ENCODE measurements at places on chromosomes 4 and X.

DNA sequence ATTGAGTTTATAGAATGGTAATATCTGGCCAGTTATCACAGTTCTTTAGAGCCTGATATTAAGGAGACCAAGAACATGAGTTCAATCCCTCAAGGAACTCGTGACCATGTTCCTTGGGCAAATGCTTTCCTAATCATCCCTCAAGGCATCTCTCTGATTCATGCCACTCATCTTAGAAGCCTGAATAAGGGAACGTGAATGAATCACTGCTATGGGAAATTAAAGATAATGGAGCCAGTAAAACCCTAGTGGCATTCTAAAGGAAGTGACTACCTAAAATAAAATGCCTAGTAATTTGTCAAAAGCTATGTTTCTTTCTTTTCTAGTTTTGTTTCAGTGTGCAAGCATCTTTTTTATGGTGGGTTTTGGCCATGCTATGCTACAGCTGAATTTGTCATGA, 1161.3 kb downstream of the C4orf33 start:
- DNase-seq = peak; percentile 63

DNA sequence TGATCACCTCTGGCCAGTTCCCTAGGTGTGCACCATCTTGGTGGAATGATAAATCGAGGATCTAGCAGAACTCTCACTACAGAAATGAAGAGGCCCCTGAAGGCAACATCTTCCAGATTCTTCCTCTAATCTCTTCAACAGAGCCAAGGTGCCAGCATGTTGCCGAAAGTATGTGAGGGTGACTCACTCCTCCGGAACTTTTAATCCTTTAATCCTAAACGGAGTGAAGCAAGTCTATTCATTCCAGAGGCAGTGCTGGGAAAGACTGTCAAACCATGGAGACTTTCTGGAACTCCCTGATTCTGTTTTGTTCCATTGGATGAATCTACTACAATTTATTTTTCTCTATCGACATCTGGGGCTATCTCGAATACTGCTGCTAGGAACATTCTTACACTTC, 68.7 kb downstream of the SUPT20HL2 start:
- DNase-seq = peak; percentile 85

GRCh38 chrX:136198010-136198409, 50.7 kb downstream of the FHL1 start:
- peak; percentile 51 for DNase-seq

DNA sequence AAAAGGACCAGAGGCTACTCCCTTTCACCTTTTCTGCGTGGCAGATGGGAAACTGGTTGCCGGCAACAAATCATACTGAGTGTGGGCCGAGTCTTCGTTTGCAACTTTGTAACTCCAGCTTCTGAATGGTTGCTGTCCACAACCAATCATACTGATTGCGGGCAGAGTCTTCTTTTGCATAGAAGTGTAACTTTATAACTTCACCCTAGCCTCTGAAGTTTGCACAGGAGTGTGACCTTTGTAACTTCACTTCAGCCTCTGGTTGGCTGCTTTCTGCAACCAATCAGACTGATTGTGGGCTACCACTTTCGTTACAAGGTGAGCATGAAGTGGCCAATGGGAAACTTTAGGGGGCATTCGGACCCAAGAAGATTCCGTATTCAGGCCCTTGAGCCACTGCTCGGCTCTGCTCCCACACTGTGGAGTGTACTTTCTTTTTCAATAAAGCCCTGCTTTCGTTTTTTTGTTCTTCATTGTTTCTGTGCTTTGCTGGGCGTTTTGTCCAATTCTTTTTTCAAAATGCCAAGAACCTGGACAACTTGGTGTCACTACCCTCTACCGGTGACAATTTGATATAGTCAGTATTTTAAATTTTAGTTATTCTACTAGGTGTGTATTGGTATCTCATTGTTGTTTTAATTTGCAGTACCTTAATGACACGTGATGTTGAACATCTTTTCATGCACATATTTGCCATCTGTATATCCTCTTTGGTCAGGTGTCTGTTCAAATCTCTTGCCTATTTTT, 9.0 kb upstream of the PAGE5 start:
- DNase-seq = no peak

DNA sequence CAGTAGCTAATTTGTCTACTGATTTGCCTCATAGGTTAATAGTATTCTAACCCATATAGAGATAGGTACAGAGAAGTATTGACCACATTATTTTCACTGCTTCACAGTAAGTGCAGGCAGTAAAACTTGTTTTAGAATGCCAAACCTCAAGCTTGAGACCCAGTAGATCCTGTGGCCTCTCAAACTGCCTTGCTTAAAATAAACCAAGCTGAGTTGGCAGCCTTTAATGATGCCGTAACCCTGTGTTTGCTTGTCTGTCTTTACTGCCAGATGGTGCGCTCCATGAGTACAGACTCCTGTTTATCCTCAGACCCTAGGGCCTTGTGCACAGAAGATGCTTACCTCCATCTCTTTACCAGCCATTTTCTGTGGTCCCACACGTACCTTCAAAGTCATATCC, 50.8 kb downstream of the ANXA3 start:
- peak; percentile 15 for DNase-seq

- no peak for DNase-seq
Measured at GRCh38 chr4:178090640-178091411, 648.6 kb upstream of the AGA start.

DNA sequence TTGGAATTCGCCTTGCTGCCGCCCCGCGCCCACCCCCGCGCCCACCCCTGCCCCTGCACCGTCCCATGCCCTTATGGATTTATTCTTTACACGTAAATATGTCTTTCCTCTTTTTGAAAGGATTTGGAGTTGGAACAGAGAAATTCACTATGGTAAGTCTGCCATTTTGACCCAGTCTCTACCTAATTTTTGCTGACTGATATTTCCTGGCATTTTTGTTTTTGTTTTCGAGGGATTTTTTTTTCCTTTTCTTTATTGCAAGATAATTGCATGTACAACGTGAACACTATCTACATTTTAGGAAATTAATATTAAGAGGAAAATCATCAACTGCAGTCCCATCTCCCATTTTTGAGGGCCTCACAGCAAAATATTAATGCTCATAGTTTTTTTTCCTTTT, 468 bp upstream of the SPIN2B start:
- DNase-seq = no peak

GRCh38 chrX:31545726-31546125, 473.9 kb upstream of the FTHL17 start:
- peak; percentile 56 for DNase-seq

DNA sequence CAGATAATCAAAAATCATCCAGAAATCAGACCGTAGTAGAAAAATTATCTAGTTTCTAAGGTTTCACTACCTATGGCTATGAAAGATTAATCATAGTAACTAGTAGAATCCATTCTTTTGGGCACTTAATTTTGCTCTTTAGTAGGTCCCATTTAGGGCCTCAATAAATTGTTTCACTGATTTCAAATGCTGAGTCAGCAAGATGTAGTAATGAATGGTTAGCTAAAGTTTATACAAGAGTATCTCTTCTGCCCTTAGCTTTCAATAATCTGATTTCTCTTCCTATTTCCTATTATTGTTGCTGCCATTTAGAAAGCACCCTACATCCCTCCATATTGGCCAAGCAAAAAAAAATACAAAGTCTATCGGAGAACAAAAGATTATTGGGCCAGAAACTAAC, 283.2 kb upstream of the PCDH10 start:
- no peak for DNase-seq

DNA sequence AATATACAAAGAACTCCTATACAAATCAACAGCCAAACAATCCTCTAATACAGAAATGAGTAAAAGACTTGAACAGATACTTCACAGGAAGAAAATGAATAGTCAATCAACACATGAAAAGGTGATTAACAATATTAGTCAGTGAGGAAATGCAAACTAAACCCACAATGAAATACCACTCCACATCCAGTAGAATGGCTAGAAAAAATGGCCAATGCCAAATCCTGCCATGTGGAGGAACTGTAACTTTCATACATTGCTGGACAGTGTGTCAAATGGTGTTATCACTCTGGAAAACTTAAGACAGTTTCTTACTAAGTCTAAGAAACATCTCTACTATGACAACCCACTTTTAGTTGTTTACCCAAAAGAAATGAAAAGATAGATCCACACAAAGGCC, 59.5 kb downstream of the NSG1 start:
- DNase-seq = peak; percentile 56

DNA sequence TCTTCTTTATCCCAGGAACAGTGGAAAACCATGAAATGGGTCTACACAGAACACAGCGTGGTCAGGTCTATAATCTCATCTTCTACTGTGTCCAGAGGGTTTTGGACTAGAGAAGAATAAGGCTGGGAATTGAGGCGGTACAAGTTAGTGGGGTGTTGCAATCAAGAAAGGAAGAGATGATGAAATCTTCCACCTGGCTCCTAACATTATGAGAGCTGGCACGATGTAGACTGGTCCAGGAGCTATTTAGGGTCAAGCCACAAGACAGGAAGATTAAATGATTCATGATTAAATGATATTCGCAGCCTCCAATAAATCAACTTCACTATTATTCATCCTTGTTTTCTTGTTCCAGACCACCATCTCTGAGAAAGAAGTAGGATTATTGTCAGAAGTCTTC, 88.0 kb downstream of the ARSF start:
- peak; percentile 9 for DNase-seq

GRCh38 chr4:140256941-140257340, 103.0 kb upstream of the MAML3 start:
- peak; percentile 80 for DNase-seq

DNA sequence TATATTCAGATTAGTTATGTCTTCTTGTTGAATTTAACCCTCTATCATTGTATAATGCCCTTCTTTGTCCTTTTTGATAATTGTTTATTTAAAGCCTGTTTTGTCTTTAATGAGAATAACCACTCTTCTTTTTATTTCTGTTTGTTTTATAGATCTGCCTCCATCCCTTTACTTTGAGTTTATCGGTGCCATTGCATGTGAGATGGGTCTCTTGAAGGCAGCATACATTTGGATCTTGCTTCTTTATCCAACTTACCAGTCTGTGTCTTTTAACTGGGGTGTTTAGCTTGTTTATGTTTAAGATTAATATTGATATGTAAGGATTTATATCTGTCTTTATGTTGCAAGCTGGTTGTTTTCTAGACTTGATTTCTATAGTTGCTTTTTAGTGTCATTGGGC, 115.8 kb downstream of the RTL3 start:
- no peak for DNase-seq

GRCh38 chr4:56733352-56733751, 52.3 kb upstream of the HOPX start:
- no peak for DNase-seq

- no peak for DNase-seq
Measured at GRCh38 chrX:9693307-9694001, 72.2 kb downstream of the GPR143 start.

DNA sequence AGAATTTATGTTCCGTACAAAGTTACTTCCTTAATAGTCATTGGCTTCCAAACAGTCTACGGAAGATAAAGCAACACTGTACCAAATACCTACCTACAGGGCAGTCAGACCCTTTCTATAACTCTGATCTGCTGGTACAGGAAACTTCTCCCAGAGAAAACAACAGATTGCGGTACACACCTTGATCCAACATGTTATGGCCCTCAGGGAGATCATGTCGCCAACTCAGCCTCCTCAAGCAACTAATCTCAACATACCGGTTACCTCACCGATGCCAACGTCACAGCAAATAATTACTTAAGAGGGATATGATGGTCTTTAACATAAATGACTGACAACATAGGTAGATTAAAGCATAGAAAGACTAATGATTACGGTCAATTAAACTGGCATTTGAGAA, 70.4 kb downstream of the RFC1 start:
- no peak for DNase-seq

DNA sequence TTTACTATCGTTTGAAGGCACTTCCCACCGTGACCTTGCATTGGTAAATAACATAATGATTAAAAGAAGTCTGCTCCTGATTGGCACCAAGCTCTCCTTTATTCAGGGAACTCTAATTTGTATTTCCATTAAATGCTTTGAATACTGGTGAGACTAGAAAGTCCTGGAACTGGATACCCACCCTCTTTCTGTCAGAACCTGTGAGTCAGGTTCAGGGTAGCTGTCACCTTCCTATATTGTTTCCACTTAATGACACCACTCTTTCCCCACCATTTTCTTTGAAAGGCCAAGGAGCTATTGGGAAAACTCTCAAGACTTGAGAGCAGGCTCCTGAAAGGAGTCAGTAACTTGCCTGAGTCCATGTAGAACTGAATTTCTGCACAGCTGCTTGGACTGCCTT, 55.9 kb upstream of the RASSF6 start:
- DNase-seq = no peak

GRCh38 chr4:7964459-7964858, 24.8 kb upstream of the AFAP1 start:
- no peak for DNase-seq

DNA sequence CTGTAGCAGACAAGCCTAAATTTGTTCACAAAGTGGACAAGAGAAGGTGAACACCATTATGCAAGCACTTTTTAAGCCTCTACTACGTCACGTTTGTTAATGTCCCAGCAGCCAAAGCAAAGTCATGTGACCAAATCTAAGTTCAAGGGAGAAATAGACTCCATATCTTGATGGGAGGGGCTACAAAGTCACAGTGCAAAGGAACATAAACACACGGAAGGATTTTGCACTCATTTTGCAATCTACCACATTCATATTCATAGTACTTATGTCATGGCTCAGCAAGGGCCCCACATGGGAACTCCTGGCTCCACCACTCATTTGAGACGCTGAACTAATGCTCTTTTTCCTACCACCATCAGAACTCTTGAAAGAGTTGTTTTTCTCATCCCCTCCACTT, 139.0 kb upstream of the JADE1 start:
- no peak for DNase-seq

DNA sequence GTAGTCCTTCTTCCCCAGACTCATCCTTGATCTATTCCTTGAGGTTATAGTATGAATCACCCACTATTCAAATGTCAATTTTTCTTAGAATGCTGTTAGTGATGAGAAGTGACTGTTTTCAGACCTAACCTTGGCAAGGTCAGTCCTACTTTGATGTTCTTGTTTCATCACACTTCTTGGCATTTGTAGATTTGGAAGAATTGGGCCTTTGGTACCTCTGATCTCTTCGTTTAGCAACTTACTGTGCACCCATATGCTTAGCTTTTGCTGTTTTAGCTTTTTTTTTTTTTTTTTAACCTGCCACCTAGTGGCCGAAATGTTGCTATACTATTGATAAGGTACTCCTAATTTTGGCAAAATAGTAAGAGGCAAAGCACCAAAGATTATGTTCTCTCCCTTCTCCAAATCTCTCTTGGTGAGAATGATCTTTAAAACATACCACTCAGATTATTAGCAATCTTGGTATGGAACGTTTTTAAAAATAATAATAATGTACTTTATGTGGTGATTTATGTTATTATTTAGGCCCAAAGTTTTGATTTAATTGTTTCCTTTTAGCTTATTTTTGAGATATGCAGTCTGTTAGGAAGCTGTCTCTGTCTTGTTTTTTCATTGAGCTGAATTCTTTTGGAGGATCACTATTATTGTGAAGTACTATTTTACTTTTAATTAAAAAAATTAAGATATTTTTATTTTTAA, 16.6 kb downstream of the DCK start:
- DNase-seq = peak; percentile 64

GRCh38 chr4:2252530-2253091, 9.3 kb downstream of the MXD4 start:
- no peak for DNase-seq

- no peak for DNase-seq
Measured at GRCh38 chr4:182213004-182213403, 30.2 kb upstream of the TENM3 start.

Data from EH (cell line).